Neural crest cell (in vitro differentiated cells): ENCODE measurements at places on chromosomes 7 and 10.

DNA sequence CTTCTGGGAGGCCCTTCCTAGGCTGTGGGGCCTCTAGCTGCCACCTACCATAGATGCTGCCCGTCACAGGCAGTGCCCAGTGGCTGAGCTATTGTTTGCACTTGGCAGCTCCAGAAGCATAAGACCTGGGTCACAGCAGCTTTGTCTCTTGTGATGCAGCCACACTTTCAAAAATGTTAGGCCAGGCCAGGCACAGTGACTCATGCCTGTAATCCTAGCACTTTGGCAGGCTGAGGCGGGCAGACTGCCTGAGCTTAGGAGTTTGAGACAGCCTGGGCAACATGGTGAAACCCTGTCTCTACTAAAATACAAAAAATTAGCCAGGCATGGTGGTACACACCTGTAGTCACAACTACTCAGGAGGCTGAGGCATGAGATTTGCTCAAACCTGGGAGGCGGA, 9.5 kb upstream of the KAZALD1 start:
- no peak for DNase-seq

- DNase-seq = no peak
Observed at GRCh38 chr7:125316466-125316865, 386.8 kb upstream of the POT1 start.

DNA sequence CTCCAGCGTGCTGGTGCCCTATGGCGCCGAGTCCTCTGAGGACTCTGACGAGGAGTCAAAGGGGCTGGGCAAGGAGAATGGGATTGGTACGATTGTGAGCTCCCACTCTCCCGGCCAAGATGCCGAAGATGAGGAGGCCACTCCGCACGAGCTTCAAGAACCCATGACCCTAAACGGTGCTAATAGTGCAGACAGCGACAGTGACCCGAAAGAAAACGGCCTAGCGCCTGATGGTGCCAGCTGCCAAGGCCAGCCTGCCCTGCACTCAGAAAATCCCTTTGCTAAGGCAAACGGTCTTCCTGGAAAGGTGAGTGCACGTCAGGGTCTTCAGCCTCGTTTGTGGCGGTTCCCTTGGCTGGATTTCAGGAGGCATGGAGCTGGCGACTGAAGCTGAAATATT, 118.8 kb downstream of the ANKRD61 start:
- DNase-seq = no peak

- DNase-seq = no peak
Observed at GRCh38 chr10:126972635-126973414, 67.6 kb downstream of the DOCK1 start.

DNA sequence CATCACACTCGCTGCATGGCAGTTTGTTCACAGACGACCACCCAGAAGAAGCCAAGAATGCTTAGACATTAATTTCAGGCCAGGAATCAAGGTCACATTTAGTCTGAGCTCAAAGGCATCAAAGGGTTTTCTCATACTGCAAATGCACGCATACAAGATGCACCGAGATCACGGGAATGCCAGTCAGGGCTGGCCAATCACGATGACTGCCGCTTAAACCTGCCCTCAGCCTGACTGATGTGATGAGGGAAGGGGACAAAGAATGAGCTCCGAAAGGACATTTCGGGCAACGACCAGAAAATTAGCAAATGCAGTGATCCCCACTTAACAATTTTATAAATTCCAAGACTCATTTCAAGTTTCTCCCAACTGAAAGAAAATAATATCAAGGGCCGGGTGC, 20.2 kb downstream of the CTBP2 start:
- no peak for DNase-seq

GRCh38 chr7:29196971-29197595, 2.5 kb downstream of the CHN2 start:
- DNase-seq = no peak
